ENCODE measurements at places on chromosomes 6 and 20. TPM values are rescaled to one million over a fixed set of nuclear protein-coding genes. Genes with fewer than 3 reads are reported as not detected.

GRCh38 chr6:134451529-134451928, 133.6 kb upstream of the SGK1 start:
- DNase-seq: no peak

DNA sequence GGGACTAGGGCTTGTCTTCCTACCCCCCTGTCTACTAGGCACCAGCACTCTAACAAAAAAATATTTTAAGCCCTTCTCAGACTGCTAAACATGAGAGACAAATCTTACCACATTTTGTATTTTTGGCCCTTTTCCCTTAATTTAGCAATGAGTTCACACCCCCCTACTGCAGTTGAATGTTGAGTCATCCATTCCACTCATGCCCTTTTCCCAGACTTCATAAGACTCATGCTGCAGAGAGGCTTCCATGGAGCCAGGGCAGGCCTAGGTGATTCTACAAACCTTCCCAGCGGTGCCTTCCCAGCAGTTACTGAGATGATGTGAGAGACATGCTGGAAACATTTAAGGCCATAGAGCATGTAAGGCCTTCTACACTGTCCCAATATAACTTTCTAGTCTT, 53.9 kb downstream of the PXDC1 start:
- no peak for DNase-seq

NOTCH4 gene
- total RNA-seq: 9.6 TPM

DNA sequence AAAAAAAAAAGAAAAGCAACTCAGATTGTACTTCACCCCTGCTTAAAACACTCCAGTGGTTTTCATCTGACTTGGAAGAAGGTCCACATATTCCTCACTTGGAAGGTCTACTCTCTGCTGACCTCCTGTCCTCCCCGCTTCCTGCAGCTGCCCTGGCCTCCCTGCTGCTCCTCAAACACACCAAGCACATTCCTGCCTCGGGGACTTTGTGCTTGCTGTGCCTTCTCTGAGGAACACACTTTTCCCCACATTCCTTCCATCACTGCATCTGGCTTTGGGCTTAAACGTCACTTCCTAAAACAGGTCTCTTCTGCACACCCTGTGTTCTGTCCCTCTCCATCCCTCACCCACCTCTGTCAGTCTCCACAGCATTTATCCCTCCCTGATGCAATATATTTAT, 4.9 kb upstream of the PDYN start:
- DNase-seq: no peak

All from left lobe of liver (tissue), 2 donors.